ENCODE measurements at places on chromosomes 2 and 18.

GRCh38 chr2:42568401-42569115 is at the start of gene MTA3:
Gene MTA3, plus strand, starts transcription at chr2:42568632. Its CDS starts 114 bp downstream, at chr2:42568746.
- DNase-seq: peak; percentile 52

DNA sequence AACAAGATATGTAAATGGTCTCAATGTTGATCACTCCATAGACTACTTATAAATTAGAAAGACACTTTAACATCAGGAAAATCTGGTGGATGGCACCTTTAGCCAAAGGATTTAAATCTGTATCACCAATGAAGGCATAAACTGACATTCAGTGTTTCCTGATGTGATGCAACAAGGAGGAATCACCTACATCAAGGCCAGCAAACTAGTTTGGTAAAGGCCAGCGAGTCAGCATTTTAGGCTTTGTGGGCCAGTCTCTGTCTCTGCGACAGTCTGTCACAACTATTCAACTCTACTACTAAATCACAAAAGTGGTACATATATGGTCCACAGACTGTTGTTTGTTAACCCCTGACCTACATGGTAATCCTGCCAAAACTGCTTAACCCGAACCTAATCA is 33.3 kb downstream of the C2orf76 start:
- DNase-seq: no peak

GRCh38 chr2:126808929-126809328 is 89.8 kb upstream of the TEX51 start:
- DNase-seq: no peak

DNA sequence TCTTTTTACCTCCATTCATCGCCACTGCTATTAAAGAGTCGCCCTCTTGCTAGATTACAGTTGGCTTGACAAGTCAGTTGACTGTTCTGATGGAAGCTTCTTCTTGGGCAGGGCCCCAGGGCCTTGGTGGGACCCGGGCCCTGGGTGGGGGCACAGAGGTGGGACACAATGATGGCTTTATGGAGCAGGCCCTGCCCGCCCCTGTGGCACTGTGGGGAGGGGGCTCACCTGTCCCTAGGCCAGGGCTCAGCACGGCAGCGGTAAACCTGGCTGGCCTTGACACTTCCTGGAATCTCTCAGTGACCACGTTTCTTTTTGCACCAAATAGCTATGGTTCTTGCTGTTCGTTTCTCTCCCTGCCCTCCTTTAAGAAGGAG is 4.9 kb upstream of the HS6ST1 start:
- no peak for DNase-seq

DNA sequence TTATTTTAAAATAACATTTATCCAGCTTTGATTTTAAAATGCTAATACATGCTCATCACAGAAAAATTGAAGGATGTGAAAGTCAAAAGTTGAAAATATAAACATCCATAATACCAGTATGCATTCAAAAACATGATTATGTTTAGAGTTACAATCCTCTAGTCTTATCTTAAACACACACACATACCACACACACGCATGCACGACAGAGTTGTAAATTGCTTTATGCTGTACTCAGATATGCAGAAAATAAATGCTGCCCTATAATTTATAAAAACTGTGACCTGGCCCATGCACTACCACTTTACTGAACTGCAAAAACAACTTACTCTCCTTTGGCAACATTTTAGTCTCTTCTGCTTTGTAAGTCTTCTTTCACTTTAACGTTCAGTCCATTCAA is 793.0 kb upstream of the FANCL start:
- DNase-seq: no peak

DNA sequence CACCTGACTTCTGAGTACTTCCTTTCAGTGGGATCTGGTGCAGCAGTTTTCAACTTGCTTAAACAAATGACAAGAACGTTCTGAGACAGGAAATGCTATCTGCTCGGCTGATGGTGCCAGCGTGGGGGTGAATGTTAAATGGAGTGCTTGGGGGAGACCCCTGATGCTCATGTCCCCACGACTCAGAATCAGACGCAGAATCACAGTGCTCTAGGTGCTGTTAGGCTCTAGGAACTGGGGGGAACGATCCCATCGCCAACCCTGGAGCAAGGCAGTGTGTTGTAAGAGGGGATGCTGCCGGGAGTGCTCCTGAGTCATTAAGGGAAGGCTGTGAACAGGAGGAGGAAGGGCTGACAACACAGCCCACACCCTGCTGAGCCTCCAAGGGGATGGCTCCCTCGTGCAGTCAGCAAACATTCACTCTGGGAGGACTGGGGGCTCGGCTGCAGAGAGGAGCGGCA is 34.1 kb upstream of the KCNF1 start:
- no peak for DNase-seq

GRCh38 chr2:113039158-113039557 is 13.5 kb downstream of the IL36B start:
- no peak for DNase-seq

GRCh38 chr18:13611601-13612195 is 114.7 kb downstream of the FAM210A start:
- DNase-seq: no peak

DNA sequence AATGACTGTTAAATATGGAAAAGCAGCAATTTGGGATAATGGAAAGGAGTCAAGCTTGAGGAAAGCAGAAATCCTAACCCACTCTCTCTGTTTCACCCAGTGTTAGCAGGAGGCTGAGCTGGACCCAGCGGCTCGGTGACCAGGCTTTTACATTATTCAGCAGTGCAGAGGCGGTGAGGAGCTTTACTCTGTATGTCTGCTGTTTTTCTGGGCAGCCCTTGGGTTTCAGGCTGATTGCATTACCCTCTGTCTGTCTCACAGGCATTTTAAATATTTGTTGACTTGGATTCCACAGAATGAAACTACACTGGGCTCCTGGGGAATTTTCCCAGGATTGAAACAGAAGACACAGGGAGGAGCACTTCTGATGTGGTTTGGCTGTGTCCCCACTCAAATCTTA is 368.0 kb downstream of the GALR1 start:
- DNase-seq: no peak

GRCh38 chr2:141062031-141062430 is 1068.8 kb downstream of the LRP1B start:
- no peak for DNase-seq

- no peak for DNase-seq
These were observed 11.1 kb downstream of the SERPINB8 start for GRCh38 chr18:63980896-63981460.

DNA sequence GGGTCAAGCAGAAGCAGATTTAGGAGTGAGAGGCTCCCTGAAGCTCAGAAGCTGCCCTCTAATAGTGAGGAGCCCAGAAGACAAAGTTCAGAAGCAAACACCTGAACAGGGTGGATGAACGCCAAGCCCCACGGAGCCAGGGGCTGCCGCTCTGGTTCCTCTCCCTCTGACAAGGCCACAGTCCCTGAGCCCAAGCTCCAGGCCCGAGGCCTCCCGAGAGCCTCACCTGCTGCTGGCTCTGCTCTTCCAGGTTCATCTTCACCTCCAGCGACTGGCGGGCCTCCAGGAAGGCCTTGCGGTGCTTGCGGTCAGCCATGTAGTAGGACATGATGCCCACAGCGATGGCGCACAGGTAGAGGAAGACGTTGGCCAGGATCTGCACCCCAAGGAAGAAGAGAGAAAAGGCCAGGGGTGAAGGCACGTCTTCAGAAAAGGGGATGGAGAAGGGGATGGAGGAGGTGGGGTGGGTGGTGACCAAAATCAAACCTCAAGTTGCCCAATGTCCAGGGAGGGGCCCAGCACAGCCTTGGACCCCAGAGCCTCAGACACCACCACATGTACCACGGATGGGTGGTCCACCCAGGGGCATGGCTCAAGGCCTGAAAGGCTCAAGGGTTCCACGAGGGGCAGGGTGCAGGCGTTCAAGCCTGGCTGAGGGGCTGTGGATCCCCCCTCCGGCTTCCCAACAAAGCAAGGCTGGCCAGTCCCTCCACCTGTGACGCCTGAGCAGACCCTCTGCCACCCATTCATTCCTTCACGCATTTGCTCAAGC is 47.5 kb downstream of the ADCY3 start:
- DNase-seq: no peak

DNA sequence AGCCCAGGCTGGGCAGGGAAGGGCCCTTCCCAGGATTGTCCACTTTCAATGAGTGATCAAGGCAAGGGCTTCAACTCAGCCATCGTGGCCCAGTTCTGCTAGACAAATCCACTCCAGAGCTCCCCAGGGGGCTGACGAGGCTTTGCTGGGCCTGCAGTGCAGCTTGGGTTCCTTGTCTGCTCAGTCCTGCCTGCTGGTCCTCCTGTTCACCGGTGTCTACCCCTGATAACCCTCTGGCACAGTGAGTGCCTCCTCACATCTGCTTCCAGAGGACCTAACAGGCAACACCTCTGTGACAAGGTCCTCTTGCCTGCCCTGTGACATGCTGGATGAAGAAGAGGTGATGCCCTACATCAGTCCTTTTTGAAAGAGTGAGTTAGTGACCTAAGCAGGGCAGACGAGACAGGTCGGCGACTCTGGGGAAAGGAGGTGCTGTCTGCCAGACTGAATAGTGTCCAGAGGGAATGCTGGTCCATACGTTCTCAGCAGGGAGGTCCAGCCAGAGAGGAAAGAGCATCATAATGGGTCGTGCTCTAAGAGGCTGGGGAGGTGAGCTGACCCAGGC is 20.9 kb upstream of the KCNF1 start:
- no peak for DNase-seq

- no peak for DNase-seq
These were observed 54.3 kb downstream of the TMX3 start for GRCh38 chr18:68660354-68661183.

- DNase-seq: no peak
These were observed 35.6 kb upstream of the SPAG16 start for GRCh38 chr2:213248637-213249036.

GRCh38 chr2:237221443-237221842 is 135.8 kb downstream of the COPS8 start:
- DNase-seq: no peak

GRCh38 chr2:168336786-168337388 is 89.5 kb upstream of the STK39 start:
- DNase-seq: peak; percentile 74

DNA sequence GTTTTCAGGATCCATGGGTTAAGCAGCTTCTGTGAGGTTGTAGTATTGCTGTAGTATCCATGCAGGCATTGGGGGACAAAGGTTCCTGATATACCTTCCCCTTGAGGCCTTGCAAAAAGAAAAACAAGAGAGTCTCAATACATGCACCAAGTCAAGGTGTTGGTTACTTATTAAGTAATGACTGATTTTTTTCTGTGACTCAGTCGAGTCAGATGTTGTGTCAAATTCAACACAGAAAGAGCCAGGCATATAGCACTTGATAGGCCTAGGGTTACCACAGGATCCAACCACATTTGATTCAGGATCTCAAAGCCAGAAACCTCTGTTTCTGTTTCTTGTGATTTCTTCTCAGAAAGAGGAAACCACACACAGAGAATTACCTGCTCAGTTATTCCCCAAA is 24.9 kb upstream of the CD8A start:
- no peak for DNase-seq

DNA sequence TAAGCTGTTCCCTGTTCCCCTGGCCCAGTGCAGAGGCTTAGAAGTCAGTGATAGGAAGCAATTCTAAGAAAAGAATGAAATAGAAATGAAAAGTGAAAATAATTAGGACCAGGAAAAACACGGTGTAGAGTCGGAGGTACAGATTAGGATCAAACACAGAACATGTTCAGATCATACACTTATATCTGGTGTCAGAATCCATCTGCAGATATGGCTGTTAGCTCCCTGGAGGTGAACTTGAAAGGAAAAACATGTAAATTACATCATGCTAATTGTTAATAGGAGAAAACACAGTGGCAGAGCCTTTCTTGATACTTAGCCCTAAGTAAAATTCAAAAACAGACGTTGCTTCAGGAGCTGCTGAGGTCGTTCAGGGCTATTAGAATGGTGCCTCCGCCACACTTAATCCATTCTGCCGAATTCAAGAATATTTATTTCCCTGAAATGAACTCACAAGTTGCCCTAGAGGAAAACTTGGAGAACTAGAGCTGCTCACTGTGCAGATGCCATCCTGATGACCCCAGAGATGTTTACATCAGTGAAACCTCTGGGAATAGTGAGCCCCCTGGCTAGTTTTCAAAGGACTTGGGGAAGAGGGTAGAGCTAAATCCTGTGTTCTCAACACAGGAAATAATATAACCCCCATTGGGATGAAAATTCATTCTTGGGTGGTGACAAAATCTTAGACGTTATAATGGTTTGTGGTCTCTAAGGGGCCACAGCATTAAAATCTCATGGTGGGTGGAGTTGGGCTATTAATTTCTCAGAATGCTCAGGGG is 27.5 kb downstream of the LPIN1 start:
- DNase-seq: no peak

GRCh38 chr2:76870011-76870410 is 652.2 kb downstream of the LRRTM4 start:
- no peak for DNase-seq

DNA sequence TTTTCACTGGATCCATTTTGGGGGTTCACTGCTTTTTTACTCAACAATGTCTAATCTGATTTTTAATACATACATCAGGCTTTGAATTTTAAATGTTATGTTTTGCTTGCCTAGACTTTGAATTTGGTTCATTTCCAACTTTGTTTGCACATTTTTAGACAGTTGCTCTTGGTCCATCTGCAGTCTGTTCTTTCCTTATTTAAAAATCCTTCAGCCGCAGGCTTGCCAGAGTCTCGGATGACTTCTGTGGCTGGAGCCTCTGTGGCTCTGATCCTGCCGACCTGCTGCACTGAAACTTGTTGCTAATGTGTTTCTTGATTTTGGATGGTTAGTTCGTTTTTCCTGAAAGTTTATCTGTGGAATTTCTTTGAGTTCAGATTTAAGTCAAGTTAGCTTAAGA is 172.0 kb upstream of the ALKAL2 start:
- DNase-seq: no peak

Measured in RWPE2 (cell line).